ENCODE measurements at places on chromosomes 6 and 20. TPM values are rescaled to one million over a fixed set of nuclear protein-coding genes. Genes with fewer than 3 reads are reported as not detected.
A peak's percentile ranks its signal among the peaks of the same experiment; 100 is the strongest.

RIMS1 gene
- total RNA-seq: 0.11 TPM

ECT2L gene
- total RNA-seq: 1.5 TPM

NOTCH4 gene
- 50.7 TPM for total RNA-seq

DHX16 gene
- total RNA-seq: 19.2 TPM

TTBK1 gene
- total RNA-seq: 0.04 TPM

DEFB127 gene
- not detected for total RNA-seq

- no peaks in the 10 kb centered on the region for H3K27me3 ChIP-seq
- H3K4me1 ChIP-seq: peaks cover 3% of the 10 kb centered on the region
- no peak for DNase-seq
- H3K4me3 ChIP-seq: no peak overlapping the region
- no peaks in the 10 kb centered on the region for H3K36me3 ChIP-seq
Measured at GRCh38 chr6:159695984-159696383, 2.9 kb upstream of the SOD2 start.

GRCh38 chr6:38580030-38580429 lies 59.7 kb downstream of the BTBD9 start:
- peaks cover 37% of the 10 kb centered on the region for H3K36me3 ChIP-seq
- no peaks in the 10 kb centered on the region for H3K27me3 ChIP-seq
- no peak overlapping the region for H3K27ac ChIP-seq
- no peaks in the 10 kb centered on the region for H3K4me1 ChIP-seq

DNA sequence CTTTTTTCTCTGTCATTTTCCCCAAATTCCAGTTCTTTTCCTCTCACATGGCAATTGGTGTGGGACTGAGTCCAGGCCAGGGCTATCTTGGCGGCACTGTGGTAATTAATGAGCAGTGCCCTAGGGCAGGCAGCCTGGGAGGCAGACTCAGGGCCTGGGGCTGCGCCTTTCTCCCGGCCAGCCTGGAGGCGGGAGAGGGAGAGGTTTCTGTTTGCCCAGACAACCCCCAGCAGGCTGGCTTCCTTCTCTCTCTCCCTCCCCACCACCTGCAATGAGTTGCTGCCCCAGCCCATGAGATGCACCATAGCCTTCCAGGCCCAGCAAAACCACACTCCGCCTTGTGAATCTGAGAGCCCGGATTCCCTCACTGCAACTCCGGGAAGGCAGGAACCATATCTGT lies 15.1 kb upstream of the CCDC167 start:
- H3K27me3 ChIP-seq: peaks cover 21% of the 10 kb centered on the region
- no peaks in the 10 kb centered on the region for H3K36me3 ChIP-seq
- no peak overlapping the region for H3K4me3 ChIP-seq
- H3K27ac ChIP-seq: no peak overlapping the region
- H3K4me1 ChIP-seq: peaks cover 9% of the 10 kb centered on the region
- DNase-seq: no peak

DNA sequence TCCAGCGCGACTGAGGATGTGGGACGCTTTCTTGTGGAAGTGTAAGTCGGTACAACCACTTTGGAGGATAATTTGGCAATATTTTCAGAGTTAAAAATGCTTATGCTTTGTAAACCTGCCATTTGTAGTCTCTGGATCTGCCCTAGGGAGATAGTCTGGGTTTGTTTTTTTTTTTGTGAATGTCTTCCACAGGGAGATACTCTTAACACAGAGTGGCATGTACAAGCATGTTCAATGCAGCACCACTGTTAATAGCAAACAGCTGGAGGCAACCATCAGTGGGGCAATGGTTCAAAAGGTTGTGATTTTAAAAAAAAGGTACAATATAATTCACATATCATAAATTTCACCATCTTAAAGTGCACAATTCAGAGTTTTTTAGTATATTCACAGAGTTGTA lies 22.4 kb downstream of the SLC9A8 start:
- H3K4me3 ChIP-seq: no peak overlapping the region
- H3K4me1 ChIP-seq: no peaks in the 10 kb centered on the region
- no peaks in the 10 kb centered on the region for H3K27me3 ChIP-seq
- H3K27ac ChIP-seq: no peak overlapping the region
- no peak for DNase-seq
- peaks cover 45% of the 10 kb centered on the region for H3K36me3 ChIP-seq

DNA sequence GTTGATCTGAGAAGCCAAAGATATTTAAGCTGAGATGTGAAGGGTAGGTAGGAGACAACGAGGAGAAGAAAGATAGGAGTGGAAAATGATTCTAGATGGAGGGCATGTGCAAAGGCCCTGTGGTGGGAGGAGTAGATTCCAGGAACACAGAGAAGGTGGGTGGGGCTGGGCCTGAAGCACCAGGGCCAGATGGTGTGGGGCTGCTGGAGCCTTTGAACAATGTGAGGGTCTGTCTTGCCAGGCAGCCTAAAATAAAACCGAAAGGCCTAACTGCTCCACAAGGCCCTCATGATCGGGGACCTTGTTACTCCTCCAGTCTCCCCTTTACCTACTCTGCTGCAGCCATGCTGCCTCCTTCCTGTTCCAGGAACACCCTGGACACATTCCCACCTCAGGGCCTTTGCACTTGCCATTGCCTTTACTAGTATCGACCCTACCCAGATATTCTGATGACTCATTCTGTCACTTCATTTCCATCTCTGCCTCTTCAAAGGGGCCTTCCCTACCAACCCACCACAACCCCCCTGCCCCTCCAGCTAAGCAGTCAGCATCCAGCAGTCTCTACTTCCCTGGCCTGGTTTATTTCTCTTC lies 20.0 kb downstream of the FAM110A start:
- H3K4me1 ChIP-seq: no peaks in the 10 kb centered on the region
- H3K36me3 ChIP-seq: no peaks in the 10 kb centered on the region
- no peak overlapping the region for H3K4me3 ChIP-seq
- no peak overlapping the region for H3K27ac ChIP-seq

- peaks cover 4% of the 10 kb centered on the region for H3K4me1 ChIP-seq
- DNase-seq: no peak
- H3K4me3 ChIP-seq: no peak overlapping the region
- peak overlapping the region; percentile 45 for H3K27ac ChIP-seq
- H3K36me3 ChIP-seq: peaks cover 28% of the 10 kb centered on the region
Measured at GRCh38 chr6:53287336-53288225, 61.2 kb downstream of the ELOVL5 start.

DNA sequence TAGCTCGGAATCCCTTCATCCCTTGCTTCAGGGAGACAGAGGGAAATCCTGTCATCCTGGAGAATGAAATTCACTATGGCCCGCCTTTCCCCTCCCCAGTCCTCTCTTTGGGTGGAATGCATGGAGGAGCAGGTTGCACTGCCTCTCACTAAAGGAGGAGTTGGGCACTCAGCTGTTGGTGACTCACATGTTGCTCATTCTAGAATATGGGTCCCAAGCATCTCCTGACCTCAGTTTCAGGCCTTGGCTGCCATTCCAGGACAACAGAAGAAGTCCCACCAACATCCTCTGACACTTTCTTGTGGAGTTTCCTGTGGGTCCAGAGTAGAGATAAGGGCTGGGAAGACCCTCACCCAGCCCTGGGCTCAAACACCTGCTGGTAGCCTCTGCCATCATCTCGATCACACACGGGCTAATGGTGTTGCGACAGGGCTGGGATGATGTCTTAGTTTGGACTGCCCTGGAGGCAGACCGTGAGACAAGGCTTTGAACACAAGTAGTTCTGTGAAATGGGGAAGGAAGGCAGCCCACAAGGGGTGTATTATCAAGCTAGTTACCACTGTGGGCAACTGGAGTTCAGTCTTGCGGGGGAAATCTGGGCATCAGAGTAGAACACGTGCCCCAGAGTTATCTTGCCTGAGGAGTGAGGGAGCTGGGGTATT lies 52.4 kb upstream of the RNF24 start:
- H3K36me3 ChIP-seq: no peaks in the 10 kb centered on the region
- H3K27me3 ChIP-seq: no peaks in the 10 kb centered on the region

DNA sequence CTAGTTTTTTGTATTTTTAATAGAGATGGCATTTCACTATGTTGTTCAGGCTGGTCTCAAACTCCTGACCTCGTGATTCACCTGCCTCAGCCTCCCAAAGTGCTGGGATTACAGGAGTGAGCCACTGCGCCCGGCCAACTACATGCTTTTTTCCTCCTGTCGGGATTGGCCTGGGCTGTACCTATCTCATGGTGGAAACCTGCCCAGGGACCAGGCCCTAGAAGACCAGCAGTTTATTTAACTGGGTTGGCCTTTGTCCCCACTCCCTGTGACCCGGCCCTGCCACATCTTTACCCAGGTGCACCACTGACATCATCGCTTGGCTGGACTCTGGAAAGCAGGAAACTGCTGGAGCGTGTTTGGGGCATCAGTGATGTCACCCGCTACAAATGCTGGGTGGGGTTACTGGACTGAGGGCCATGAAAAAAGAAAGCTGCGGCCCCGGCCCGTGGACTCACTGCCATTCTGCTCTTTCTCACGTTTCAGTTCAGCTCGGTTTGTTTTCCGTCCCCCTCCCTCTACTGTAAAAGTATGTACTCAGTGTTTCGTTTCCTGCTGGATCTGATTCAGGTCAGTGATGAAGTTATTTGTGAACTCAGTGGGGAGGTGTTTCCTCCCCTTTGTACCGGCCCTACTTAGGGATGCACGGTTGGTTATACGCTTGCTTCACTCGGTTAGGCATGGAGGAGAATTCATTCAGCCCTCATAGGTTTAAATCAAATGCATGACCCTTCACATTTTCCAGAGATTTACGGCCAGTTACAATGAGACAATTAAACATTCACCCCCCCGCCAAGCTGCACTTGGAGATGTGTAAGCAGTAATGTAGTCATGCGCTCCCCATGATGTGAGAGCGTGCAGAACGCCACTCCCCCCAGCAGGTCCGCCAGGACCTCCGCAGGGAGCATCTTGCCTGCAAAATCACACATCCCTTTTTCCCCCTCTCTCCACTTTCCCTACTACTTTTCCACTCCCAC lies 179.3 kb downstream of the MTHFD1L start:
- no peaks in the 10 kb centered on the region for H3K27me3 ChIP-seq
- no peak for DNase-seq
- H3K4me3 ChIP-seq: peak overlapping the region; percentile 6
- H3K4me1 ChIP-seq: peaks cover 17% of the 10 kb centered on the region
- H3K27ac ChIP-seq: peak overlapping the region; percentile 59

DNA sequence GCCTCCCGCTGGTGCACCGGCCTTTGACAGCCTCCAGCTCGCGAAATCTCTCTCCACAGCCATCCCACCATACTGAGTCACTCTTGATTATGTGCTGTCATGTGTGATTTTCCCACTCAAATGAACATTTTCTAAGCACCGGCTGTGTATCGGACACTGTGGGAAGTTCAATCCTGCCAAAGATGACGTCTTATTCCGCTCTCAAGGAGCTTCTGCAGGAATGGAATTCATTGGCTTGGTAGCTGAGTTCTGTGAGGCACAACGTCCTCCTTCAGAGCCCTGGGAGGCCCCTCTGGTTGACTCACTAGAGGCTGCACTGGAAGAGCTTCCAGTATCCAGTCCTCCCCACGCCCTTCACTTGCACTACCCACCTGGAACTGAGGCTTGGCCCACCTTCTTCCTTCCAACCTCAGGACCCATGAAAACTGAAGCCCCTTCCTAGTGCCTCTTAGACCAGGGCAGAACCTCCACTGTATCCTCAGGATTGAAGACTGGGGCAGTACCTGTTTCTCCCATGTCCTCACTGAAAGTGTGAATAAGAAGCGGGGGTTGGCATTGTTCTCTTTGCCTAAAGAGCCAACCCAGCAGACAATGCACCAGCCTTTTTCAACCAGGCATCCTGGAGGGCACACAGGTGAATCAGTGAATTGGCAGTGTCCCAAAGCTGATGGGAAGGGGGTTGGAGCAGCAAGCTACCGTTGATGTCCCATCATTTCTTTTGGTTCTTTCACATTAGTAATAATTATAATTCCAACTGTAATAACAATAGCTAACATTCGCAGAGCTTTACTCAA lies 1.7 kb downstream of the UNC5CL start:
- no peaks in the 10 kb centered on the region for H3K4me1 ChIP-seq
- H3K27ac ChIP-seq: no peak overlapping the region
- H3K4me3 ChIP-seq: no peak overlapping the region
- H3K27me3 ChIP-seq: no peaks in the 10 kb centered on the region
- no peak for DNase-seq

DNA sequence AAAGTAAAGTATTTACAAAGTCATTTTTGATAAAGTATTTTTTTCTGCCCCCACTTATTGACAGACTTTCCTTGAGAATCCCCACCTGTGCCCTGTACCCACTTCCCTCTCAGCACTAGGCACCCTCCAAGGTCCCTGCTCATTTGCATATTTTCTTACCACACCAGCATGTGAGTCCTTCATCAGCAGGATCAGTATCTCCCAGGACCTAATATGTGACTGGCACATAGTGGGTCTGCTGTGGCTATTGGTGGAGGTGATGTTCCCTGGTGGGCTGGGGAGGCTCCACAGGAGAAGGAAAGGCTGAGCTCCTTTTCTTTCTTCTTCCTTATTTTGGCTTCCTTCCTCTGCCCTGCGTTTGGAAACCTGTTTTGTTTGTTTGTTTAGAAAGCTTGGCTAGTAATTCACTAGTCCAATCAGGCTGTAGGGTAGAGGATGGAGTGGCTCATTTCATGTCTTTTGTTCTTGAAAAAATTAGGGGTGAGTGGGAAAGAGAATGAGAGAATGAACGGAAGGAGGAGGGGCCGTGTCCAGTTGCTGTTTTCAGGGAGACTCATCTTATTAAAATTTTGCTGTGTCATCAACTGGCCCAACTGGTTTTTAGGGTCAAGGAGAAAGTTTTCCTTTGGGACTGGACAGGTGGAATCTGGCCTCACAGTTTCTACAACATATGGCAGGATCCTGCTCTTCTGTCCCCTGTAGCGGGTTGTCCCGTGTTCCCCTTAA lies 2.8 kb upstream of the RNF24 start:
- no peak for DNase-seq
- H3K27me3 ChIP-seq: no peaks in the 10 kb centered on the region
- peaks cover 8% of the 10 kb centered on the region for H3K4me1 ChIP-seq
- no peak overlapping the region for H3K27ac ChIP-seq
- no peak overlapping the region for H3K4me3 ChIP-seq

DNA sequence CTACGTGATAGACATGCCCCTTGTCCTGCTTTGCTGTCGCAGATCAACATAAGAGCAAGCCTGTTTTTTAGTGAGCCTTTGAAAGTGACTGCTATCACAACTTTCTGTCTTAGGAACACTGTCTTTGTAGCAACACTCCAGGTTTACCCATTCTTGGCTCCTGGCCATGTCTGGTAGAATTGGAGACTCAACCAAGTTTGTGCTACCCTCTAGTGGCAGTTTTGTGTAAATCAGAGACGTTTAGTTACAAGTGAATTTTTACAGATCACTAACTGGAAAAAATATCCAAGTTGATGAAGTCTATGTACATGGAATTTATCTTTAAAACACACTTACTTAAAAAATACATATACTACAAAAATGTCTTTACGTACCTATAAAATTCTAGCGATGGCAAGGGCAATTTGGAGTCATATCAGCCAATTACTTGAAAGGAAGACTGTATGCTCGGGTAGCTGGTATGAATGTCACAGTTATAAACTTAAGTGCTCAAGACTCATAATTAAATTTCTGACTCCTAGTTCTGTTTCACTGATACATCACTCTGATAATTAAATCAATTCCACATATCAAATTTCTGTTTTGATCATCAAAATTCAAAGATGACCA lies 101.4 kb downstream of the ADGB start:
- no peak for DNase-seq
- no peaks in the 10 kb centered on the region for H3K27me3 ChIP-seq
- no peak overlapping the region for H3K27ac ChIP-seq
- no peak overlapping the region for H3K4me3 ChIP-seq

Measured in heart left ventricle (tissue), 16 donors.